ENCODE measurements at places on chromosomes 4 and X. TPM values are rescaled to one million over a fixed set of nuclear protein-coding genes. Genes with fewer than 3 reads are reported as not detected.

PCDH11X gene
- total RNA-seq = not detected

MTMR8 gene
- total RNA-seq = 0.27 TPM

ZDHHC15 gene
- 0.18 TPM for total RNA-seq

KCNIP4 gene
- total RNA-seq = 1.7 TPM

PNMA5 gene
- total RNA-seq = not detected

NOX1 gene
- not detected for total RNA-seq

Data from fibroblast of the aortic adventitia (primary cell).